ENCODE measurements at places on chromosomes 3 and 15. TPM values are rescaled to one million over a fixed set of nuclear protein-coding genes. Genes with fewer than 3 reads are reported as not detected.

The SUSD5 gene
- 0.43 TPM for total RNA-seq

The CHCHD6 gene
- total RNA-seq, result 2.4 TPM

The TRIM71 gene
- total RNA-seq, result 7.9 TPM

The CEMIP gene
- total RNA-seq, result 29.6 TPM

The SOX2 gene
- not detected for total RNA-seq

The ZIC1 gene
- total RNA-seq, result not detected

The CNTN6 gene
- total RNA-seq, result not detected

The STAB1 gene
- 0.22 TPM for total RNA-seq

The TRNT1 gene
- total RNA-seq, result 11.3 TPM

The CCDC13 gene
- total RNA-seq, result 0.11 TPM

The CCDC9B gene
- total RNA-seq, result 34.8 TPM

The SERP1 gene
- 212 TPM for total RNA-seq

The FES gene
- 40.8 TPM for total RNA-seq

The DUOXA2 gene
- total RNA-seq, result not detected

The RASGRP1 gene
- 0.11 TPM for total RNA-seq

The SGO1 gene
- total RNA-seq, result 2.0 TPM

The HGD gene
- 0.65 TPM for total RNA-seq

The SLC2A2 gene
- 0.11 TPM for total RNA-seq

The IQSEC1 gene
- total RNA-seq, result 25.1 TPM

The CRYGS gene
- 1.6 TPM for total RNA-seq

The LRIG1 gene
- total RNA-seq, result 1.6 TPM

The SERPINI2 gene
- total RNA-seq, result not detected

The FMN1 gene
- 2.7 TPM for total RNA-seq

The GPR156 gene
- 1.2 TPM for total RNA-seq

The KLHL40 gene
- not detected for total RNA-seq

The IL17RB gene
- 0.11 TPM for total RNA-seq

The EMC7 gene
- 24.0 TPM for total RNA-seq

The AP3B2 gene
- total RNA-seq, result 0.11 TPM

The CADPS gene
- not detected for total RNA-seq

The ALG3 gene
- total RNA-seq, result 29.1 TPM

The CCR9 gene
- not detected for total RNA-seq

The SNRPA1 gene
- total RNA-seq, result 38.4 TPM

All from placental epithelial cell (primary cell).